GM12892 (cell line): ENCODE measurements at places on chromosomes 1 and 21.

DNA sequence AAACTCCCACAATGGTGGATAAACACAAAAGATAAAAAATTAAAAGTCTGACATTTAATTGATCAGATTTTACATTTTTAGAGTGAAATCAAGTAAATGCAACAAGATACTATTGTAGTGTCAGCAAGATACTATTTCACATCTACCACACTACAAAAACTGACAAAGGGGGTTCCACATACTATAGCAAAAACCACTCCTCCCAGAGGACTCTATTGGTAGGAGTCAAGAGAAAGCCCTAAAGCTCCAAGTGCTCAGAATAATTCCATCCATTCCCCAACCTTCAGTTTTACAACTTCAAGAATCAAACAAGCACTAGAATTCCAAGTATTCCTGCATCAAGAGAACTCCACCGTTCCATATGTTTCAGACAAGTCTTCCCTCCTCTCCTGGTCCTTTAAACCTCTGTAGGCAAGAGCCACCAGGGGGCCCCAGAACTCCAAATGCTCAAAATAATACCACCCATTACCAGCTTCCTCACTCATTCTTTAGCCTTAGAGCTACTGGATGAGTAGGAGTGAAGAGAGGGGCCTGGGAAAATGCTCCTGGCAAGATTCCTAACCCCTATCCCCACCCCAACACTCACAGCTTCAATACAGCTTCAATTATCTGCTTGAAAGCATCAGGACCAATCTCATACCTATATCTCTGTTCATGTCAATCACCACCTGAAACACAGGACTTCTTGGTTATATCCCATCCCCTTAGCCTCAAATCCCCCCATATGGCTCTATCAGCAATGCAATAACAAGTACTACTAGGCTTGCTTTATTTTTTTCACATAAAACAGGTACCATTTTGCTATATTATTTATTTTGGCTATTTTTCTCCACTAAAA is 9.9 kb downstream of the TOR1AIP2 start:
- DNase-seq, result no peak

GRCh38 chr21:46131838-46132651 is 23.3 kb downstream of the FTCD start:
- DNase-seq, result no peak

GRCh38 chr21:35911412-35912191 is 148.7 kb downstream of the SETD4 start:
- DNase-seq, result no peak

DNA sequence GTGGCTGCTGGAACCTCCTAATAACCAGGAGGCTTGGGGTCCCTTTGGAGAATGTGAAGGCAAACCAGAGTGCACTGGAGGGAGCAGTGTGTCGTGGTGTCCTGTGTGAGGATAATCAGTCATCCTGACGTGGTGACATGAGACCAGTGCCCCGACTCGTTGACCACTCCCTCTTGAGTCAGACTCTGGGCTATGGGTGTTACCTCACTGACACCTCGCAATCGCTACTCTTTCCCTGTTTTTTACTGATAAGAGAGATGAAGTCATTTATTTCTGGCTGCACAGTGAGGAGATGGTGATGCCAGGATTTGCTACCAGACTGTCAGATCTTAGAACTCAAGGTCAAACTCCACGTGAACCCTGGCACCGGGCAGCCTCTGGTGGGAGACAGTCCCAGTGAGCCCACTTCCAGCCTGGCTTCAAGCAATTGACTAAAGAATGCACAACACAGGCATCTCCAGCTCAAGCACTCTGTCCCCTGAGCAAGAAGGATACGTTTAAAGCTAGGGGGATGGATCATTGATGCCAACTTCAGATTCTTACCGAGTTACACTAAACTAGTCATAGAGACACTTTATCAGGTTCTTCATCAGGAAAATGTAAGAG is 30.3 kb downstream of the UBASH3A start:
- DNase-seq, result no peak

DNA sequence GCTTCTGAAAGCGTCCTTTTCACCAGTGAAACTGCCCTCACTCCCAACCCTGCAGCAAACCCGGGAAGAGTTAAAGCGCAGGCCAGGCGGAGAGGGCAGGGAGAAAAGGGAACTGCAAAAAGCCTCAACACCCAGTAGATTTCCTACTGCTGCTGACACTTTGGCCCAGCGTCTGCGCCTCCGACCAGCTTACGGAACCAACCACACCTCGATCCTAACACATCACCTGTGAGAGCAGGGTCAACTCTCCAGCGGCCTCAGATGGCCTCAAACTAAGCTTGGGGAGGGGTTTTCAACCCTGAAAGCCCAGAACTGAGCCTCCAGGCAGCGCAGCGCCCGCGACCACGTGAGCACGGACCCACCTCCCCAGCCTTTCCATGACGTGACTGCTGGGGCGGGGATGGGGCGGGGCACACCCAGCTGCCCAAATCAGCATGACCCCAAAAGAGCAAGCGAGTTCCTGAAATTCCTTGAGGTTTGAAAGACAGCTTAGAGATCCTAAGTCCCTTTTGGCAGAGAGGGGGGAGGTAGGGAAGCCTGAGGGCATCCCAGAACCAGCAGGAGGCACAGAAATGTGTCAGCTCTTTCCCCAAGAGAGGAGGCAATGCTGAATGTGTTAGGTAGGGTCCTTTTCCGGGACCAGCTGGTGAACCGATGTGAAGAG is 59.1 kb downstream of the ITPKB start:
- DNase-seq, result peak; percentile 56

DNA sequence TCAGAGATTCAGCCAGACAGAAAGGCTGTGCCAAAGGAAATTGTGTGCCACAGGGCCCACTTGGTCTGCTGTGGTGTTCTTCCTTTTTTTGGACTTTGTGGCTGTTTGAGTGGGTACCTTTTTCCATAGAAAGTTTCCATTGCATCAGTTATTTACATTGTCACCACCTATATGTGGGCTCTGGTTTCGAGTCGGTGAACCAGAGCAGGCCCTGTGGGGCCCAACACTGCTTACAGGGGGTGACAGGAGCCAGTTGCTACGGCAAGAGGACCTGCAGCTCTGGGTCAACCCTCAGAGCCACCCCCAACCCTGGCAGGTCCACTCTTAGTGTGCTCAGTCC is 157.0 kb upstream of the EDN2 start:
- DNase-seq, result no peak

DNA sequence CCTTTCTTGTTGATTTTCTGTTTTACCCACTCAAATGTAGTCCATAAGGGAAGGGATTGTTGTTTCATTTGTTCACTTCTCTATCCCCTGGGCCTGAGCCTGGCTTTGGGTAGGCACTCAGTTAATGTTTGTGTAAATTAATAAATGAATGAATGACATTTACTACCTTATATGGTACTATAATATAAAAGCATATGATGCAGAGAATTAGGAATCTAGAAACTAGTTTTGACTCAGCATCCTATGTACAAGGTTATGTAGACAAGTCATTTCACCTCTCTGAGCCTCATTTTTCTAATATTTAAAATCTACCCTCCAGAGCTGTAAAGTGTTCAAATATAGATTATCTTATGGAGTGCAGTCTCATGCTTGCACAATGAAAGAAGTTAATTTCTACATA is 68.9 kb upstream of the S1PR1 start:
- no peak for DNase-seq

DNA sequence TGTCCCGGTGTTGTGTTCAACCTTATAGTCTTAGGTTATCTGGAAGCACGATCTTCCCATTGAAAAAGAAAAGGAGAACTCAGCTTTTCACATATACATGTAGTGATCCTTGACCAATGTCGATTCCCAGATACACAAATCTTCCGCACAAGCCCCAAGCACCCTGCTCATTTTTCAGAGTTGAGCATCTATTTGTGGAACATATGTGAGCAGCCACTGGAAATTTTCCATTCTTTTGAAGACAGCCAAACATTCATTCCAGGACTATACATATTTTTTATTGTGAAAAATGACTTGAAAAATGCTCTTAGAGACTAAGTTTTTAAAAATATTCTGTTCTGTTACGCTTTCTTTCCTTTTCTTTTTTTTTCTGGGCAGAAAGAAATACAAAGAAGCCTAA is 371.9 kb downstream of the RGS7 start:
- no peak for DNase-seq

DNA sequence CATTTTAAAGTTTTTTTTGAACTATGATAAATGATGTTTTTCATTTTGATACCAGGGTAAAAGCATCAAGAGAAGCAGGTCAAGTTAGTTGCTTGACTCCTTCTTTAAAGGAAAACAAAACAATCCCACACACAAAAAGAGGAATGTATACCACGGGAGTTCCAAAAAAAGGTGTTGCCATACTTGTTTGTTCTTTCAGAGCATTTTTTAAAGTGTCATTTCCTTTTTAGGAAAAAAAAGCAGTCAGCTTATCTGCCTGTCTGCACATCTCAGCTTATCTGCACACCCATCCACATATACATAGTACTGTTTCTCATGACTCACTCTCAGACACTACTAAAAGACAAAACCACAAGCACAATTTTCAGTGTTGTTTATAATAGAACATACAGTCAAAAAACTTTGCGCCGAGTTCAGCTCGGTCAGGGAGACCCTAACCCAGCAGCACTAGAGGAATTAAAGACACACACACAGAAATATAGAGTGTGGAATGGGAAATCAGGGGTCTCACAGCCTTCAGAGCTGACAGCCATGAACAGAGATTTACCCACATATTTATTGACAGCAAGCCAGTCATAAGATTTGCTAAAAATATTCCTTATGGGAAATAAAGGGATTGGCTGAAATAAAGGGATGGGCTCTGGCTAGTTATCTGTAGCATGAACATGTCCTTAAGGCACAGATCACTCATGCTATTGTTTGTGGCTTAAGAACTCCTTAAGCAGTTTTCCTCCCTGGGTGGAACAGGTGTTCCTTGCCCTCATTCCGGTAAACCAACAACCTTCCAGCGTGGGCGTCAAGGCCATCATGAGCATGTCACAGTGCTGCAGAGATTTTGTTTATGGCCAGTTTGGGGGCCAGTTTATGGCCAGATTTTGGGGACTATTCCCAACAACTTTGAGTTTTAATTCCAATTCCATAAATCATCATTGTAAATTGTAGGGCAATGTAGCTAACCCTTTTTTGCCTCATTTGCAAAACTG is 11.4 kb upstream of the MNDA start:
- no peak for DNase-seq

DNA sequence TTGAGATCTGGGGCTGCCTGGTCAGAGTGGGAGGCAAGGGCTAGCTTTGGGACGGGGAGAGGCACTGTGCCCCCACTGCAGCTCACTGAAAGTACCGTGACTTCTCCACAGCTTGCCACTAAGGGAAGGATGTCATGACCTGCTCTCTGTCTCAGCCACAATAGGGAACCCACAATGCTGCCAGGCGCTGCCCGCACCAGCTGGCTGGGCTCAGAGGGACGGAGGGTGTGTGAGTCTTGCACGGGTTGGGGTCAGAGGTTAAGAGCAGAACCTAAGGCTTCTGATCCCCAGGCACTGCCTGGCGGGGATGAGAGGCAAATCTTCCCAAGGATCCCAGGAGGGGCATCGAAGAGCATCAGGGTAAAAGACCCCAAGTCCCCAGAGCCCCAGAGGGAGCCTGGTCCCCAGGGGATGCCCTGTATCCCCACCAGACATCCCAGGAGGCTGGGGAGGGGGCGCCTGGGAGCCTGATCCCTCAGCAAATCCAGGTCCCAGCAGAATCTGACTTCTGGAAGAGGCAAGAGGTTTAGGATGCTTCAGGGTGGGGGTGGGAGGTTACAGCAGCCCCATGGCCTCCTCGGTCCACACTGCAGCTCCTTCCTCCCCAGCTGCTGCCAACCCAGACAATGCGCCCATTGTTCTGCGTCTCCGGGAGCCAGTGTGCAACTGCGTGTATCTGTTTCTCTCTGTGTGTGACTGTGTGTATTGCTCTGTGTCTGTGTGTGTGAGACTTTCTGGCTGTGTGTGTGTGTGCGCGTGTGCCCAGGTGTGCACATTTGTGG is 2.0 kb upstream of the MARCKSL1 start:
- DNase-seq, result no peak

GRCh38 chr1:200958597-200958996 is 63.9 kb downstream of the INAVA start:
- no peak for DNase-seq

DNA sequence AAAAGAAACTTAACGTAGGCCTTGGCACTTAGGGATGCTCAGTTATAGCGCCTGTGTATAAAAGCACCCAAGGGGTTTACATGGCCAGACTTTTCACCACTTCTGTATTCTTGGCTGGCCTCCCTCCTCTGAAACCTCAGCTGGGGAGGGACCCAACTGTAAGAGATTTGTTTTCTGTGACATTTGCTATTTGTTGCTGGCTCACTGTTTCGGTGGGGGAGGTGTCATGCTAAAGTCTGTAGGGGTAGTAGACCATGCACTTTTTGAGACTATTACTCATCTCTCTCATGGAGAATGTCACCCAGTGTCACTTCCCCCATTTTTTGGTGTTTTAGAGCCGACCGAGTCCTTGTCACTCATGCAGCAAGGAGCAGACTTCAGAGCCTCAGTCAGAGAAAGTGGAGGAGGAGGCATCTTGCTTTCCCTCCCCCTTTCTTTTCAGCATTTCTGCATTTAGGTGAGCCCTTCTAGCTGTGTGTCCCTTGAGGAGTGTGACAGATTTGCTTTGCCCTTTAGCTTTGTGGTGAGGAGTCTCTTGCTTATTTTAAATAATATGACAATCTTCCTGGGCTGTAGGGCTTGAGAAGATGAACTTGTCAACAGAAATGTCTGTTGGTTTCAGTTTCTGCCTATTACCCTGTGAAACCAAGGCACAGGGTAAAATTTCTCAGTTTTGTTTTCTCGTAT is 160.1 kb downstream of the FASLG start:
- peak; percentile 28 for DNase-seq

DNA sequence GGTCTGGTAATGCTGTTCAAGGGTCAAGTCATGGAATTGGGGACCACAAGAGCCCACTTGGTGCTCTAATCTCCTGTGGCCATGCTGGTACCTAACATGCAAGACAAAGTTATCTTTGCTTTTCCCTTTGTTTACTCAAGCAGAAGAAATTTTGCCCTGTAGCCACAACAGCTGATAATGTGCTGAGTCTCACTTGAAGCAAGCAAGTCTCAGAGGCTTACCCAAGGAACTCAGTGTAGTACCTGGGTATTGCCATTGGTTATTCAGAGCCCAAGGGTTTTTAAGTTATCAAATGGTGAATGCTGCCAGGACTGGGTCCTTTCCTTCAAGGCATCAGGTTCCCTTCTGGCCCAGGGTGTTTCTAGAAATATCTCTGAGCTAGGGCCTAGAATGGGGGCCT is 198.9 kb upstream of the RNPC3 start:
- no peak for DNase-seq

DNA sequence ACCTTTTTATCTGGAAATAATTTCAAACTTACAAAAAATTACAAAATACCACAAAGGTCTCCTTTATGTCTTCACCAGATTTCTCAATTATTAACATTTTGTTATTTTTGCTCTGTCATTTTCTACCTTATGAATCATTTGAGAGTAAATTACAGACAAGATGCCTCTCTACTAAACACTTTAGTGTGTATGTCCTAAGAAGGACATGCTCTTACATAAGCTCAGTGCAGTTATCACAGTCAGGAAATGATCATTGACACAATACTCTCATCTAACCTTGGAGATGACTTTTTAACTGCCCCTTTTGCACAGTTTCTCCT is 378.9 kb upstream of the RUNX1 start:
- DNase-seq, result no peak

GRCh38 chr1:13583595-13583965 is at the start of gene PDPN:
Gene PDPN (plus strand): TSS chr1:13583832. CDS start chr1:13584034, 202 bp downstream.
- DNase-seq, result no peak
